ENCODE measurements at places on chromosomes 2 and 18.

GRCh38 chr2:233471291-233472035, 95.1 kb downstream of the USP40 start:
- DNase-seq: no peak

DNA sequence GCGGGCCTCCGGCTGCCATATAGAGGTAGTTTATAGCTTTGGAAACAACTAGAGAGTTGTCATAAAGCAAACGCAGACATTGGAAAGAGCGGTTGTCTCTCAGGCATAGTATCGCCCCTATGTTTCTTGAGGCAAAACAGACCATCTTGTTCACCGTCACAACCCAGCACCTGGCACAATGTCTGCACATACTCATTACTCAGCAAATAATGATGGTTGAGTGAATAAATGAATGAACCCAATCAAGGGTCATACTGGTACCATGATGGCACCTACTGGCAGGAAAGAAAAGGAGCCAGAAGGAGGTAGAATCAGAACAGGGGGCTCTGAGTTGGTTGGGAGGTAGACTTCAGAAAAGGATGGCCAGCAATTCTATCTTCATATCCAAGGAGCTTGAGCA, 118.5 kb downstream of the ANTXR1 start:
- DNase-seq: no peak

DNA sequence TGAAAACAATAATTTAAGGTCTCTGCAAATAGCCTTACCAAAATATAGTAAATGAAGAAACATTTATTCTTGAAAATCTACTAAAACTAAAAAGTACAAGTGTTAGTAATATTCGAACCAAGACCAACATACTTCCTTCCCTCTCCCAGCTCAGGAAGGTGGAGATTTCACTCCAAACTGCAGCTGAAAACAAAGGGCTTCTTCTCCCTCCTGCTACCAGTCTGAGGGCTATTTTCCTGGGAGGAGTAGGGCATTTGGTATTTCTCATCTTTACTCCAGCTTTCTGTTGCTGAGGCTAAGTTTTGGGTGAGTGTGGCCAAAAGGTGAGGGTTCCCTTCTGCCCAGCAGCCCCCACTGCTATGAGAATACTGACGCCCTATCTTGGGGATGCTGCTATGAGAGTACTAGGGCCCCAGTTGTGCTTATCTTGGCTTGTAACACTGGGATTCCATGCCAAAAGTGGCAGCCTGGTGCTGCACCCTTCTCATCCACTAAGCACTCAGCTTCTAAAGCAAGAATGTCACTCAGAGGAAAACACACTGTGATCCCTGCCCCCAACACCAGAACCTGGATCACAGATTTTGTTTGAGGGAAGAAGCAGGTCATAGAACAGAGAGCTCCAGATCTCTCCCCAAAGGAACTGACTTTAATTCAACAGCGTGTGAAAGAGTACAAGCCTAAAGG, 130.7 kb upstream of the KLF7 start:
- DNase-seq: no peak

GRCh38 chr18:8460748-8461147, 148.5 kb upstream of the RAB12 start:
- no peak for DNase-seq

DNA sequence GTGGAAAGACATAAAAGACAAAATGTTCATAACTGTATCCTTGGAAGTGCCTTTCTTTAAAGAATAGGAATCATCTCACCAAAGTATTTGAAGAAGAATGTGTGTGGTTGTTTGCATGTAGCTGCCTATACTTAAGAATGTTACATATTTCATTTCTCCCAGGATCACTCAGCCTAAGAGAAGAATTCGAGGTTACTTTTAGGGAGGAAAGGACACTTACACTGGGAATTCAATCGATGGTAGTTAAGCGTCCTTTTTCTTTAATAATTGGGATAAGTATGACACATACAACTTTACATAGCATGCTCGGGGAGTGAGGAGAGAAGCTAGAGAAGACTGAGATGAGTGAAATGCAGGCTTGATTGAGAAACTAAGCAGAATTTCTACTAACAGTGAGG, 22.0 kb upstream of the CYP1B1 start:
- DNase-seq: no peak

GRCh38 chr18:49562481-49563129, 748 bp downstream of the LIPG start:
- DNase-seq: no peak

DNA sequence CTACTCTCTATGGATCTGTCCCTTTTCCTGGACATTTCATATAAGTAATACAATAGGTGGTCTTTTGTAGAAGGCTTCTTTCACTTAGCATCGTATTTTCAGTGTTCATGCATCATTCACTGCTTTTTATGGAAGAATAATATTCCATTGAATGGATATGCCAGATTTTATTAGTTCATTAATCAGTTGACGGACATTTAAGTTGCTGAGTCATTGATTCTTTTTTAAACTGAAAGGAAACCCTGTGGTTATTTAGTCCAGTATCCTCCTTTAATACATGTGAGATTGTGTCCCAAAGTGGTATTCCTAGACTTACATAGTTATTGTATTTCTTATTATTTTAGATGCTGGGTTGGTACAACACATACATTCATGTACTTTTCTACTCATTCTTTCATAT, 162.1 kb upstream of the UNC80 start:
- no peak for DNase-seq

GRCh38 chr2:88216641-88217040, 46.5 kb downstream of the THNSL2 start:
- DNase-seq: no peak

DNA sequence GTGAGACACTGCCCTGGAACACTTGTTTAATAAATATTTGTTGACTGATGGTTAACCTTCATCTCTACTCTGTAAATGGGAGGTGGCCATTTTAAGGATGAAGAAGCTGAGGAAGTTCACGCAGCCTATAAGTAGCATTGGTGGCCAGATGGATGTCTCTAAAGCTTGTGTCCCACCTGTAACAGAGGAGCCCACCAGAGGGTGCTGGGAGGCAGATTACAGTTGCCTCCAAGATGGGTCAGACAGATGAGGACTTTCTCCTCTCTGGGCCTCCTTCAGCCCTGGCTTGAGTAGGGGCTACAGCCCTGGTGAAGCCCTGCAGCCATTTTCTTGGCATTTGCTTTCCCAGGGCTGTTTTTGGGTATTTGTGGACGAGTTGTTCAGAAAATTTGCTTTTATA, 45.0 kb upstream of the MCFD2 start:
- no peak for DNase-seq

DNA sequence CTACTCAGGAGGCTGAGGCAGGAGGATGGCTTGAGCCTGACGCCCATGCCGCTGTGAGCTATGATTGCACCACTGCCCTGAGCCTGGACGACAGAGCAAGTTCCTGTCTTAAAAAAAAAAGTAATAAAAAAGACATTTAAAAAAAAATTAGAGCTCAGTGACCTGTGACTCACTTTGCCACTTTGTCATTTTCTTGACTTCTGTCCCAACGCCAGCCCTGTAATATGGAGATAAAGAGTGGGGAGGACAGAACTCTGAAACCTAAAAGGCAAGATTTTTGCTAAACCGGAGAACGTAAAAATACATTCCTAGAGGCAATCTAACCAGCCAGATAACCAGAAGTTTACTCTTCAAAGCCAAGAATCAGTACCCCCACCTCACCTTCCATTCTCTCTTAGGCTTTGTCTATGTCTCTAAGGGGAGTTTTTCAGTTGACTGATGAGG, 49.0 kb downstream of the PRKRA start:
- no peak for DNase-seq

DNA sequence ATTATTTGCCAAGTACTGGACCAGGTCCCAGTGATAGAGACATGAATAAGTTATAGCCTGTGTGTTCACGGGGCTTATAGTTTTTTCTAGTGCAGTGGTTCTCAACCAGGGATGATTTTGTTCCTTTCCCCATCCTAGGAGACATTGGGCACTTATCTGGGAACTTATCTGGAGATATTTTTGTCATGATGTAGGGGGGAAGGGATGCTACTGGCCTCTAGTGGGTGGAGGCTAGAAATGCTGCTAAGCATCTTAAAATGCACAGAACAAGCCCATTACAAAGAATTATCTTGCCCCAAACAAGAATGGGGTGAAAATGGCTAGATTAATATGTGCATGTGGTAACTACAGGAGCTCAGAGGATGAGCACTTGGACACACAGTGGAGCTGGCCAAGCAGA, 75.2 kb downstream of the KLHL29 start:
- DNase-seq: no peak

DNA sequence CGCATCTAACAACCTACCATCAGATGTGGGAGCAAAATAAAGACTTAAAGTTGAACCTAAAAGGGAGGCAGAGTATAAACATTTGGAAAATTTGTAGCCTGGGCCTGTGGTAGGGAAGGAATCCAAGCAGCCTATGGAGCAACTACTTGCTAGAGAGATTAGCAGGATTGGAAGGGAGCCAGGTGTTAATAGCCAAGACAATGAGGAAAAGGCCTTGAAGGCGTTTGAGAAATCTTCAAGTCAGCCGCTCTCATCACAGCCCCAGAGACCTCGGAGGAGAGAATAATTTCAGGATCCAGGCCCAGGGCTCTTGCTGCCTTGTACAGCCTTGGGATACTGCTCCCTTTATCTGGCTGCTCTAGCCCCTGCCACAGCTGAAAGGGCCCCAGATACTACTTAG, 219.7 kb downstream of the THSD7B start:
- DNase-seq: no peak

DNA sequence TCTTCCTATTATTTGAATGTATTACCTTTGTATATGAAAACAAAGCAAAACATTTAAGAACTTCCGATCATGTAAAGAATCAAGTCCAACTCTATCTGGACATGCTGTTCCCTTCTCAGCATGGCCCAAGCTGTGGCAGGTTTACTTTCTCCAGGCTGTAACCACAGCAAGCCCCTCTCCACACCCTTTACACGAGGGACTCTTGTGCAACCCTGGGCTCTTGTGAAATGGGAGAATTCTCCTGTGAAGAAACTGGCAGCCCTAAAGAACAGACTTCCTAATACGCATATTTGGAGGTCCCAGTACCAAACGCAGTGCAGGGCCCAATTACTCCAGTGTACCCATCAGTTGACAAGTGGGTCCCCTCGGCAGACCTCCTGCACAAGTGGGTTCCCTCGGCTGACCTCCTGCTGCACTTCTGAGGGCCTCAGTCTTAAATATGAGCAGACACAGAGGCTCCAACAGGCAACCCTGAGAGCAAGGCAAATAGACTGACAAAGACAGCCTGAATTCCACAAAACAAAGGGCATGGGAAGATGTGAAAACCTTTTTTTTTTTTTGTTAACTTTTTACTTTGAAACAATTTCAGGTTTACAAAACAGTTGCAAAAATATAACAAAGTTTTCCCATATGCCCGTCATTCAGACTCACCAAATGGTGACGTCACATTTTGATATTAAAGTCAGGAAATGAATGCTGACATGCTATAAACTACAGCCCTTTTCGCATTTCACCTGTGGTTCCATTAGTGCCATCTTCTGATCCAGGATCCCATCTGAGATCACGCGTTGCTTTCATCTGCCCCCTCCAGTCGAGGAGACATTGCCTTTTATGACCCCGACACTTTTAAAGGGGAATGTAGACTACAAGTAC, 78.2 kb downstream of the FBXO15 start:
- no peak for DNase-seq

GRCh38 chr2:241542278-241542605, 16.3 kb upstream of the BOK start:
- DNase-seq: no peak

DNA sequence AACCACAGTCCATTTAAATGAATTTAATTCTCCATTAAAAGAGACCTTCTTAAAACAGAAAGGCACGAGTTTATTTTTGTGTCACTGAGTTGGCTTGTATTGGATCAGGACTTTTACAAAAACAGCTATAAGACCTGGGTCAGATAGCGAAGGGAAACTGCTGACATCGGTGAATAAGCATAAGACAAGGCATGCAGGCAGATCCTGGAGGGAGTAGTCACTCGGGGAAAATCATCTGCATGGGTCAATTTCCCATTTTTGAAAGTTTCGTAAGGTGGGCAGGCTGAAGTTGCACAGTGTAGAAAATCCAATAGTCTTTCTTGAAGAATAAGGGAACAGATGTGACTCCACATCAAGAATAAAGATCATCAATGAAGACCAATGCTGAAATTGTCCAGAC, 12.9 kb downstream of the IL36B start:
- DNase-seq: no peak

DNA sequence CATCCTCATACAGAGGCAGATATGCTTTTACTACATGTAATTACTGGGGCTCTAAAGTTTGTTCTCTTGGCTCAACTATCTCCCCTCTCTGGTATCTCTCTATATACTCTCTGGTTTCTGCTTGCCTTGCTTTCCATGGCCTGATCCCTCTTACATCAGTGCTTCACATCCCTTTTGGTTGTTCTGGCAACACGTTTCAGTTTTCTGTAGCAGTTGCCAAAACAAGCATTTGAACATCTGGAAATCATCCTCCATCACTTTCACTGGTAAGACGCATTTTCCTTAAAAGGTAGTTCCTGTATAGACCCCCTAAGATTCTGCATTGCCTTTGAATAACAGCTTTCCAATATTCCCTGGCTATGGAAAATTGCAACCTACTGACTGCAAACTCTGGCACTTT, 25.9 kb downstream of the COL5A2 start:
- DNase-seq: no peak

- DNase-seq: no peak
These were observed 318.9 kb downstream of the CNTNAP5 start for GRCh38 chr2:124343827-124344498.

DNA sequence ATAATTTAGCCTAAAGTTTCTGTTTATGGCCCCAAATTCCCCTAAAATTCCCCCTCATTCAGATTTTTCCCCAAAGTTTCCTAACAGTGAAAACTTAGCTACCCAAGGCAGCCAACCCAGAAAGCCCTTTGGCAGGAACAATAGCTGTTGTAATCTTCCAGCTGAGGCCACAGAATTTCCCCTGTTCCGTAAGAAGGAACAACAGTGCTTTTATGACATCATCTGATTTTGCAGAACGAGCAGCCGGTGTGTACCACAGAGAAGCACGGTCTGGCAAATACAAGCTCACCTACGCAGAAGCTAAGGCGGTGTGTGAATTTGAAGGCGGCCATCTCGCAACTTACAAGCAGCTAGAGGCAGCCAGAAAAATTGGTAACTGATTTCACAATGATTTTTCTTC, 6.3 kb downstream of the TNFAIP6 start:
- DNase-seq: no peak
